ENCODE measurements at places on chromosomes 4 and X.

DNA sequence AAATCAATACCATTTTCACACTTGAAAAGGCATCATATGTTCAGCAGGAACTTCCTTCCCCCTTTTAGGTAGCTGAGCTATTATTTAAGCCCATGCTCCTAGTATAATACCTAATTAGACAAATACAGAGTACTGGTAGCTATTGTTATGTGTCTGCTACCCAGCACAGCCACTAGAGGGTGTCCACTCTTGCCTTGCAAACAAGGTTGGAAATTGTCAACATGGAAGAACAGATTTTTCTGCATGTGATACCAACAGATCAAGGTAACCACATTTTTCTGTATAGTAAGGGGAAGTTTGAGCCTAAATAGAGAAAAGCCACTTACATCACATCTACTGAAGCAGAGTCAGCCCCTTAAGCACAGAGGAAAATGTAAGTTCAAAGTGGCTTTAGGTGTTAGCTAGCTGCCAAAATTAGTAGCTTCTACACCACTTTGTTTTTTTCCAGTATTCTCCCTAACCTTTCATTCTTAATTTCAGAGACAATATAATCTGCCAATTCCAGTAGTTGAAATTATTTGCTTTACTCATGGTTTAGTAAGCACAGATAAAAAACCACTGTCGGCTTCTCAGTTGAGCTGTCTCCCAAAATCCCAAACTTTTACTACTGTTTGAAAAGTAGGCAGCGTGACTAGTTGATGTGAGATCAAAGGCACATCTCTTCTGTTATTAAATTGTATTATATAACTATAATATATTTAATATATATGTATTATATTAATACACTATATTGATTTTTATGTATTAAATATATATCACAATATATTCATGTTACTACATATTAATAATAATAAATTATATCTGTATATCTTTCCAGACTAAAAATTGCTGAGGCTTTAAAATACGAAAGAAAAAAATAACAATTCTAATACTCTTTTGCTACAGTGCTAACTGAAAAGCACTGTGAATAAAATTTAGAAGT is 38.2 kb downstream of the EDNRA start:
- no peak for DNase-seq

DNA sequence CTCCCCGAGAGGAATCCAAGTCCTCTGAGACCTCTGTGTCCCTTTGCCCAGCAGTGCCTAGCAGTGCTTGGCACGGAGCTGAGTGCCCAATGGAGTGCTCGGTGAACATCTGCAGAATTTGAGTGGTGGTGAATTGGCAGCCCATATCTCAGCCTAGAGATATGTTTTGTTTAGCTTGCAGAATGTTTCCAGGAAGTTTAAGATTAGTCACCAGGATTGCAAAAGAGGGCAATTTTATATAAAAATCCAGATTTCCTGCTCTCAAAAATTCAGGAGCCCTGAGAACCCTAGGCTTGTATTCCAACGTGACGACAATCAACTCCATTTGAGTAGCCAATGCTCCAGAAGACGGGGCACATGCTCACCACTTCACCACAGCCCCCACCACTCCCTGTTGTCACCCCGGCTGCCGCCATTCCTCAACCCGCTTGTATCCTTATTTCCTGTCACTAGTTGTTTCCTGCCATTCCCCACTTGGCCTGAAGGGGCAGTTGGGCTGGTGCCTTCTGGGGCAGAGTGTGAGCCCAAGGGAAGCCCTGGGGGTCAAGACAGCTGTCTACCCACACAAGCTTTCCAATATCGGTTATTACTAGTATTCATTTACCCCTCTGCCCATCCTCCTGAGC is 116.9 kb downstream of the EFNB1 start:
- no peak for DNase-seq

- no peak for DNase-seq
Measured at GRCh38 chr4:38454284-38454683, 209.7 kb upstream of the KLF3 start.

GRCh38 chr4:176377780-176378179 is 58.0 kb downstream of the SPCS3 start:
- DNase-seq, result no peak

DNA sequence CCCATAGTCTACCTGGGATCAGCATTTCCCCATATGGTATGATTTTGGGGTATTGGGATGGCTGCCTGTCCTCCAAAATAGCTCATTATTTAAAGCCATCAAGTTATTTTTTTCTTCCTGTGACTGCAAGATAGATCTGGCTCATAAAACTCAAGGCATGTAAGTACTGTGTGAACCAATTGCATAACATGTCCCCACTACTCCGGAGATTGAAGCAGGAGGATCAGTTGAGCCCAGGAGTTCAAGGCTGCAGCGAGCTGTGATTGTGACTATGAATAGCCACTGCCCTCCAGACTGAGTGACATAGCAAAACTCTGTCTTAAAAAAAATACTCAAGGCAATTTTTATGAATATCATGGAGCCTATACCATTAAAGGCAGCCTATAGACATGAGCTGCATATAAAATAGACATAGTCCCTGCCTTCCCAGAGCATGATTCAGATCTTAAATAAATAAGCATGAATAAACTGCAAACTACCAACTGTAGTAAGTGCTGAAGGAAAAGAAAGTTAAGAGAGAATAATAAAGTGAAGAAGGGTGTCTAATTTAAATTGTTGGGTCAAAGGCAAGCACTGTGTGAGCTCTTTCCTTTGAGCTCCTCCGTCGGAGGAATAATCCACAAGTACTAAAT is 16.9 kb upstream of the MMAA start:
- no peak for DNase-seq

DNA sequence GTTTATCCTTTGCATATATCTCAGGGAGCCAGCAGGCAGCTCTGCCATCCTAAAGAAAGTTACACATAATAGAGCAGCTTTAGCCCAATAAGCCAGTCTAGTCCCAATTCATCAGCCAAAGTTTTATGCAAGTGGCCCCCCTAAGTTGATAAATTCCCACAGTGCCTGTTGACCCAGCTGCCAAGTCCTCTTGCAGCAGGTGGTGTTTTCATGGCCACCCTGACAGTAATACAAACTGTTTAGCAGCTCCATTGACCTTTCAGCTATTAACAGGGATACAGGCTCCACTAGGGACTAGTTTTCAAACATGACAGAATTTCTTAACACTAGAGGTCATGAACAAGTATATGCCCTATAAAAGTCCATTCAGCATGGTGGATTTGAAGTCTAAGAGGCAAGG is 77.5 kb downstream of the HHIP start:
- DNase-seq, result no peak

GRCh38 chr4:142473960-142474338 is 372.2 kb downstream of the INPP4B start:
- no peak for DNase-seq

DNA sequence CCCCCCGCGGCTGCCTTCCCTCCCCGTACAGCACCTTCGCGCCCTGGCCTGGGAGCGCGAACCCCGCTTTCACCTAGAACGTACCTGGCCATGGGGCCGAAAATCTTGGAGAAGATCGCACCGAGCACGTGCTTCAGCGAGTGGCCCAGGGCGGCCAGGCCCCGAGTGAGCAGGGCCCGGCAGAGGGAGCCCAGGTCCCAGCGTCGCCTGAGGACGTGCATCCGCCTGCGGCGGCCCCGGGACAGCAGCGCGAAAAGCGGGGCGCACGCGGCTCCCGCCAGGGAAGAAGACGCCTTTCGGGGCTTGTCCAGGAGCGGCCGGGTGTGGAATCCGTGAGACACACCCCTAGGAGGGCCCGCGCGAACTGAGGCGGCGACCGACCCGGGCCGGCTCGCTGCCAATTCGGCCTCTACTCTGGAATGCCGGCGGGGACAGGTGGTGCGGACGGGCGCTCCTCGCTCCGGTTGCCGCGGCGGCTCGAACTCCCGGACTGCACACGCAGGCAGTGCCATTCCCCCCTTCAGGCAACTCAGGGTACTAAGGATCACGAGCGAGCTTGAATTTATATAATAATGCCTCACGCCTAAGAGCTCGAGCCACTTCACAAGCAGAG is at the start of gene HS6ST2:
TSS of gene HS6ST2 (minus strand) at position 539 of the 613 bp plus-strand sequence.
- DNase-seq, result no peak

DNA sequence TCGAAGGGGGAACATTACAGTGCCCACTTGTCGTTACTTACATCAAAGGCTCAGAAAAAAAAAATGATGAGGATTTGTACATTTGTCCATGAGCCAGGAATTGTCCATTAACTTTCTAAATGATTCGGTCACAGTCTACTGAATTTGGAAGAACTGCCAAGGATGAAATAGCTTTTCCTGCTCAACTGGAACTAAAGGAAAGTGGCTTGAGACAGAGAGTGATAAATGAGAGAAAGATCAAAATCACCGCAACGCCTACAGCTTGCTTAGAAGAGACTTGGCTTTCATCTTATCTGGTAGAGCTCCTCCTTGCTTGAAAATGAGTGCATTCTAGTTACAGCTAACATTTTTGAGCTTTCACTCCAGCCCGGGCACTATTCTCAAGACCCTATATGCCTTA is 55.5 kb upstream of the ADGRG2 start:
- DNase-seq, result no peak

GRCh38 chrX:22366166-22366702 is 93.5 kb downstream of the CBLL2 start:
- DNase-seq, result no peak

- DNase-seq, result no peak
Measured at GRCh38 chr4:153790500-153790865, 1.6 kb upstream of the SFRP2 start.

DNA sequence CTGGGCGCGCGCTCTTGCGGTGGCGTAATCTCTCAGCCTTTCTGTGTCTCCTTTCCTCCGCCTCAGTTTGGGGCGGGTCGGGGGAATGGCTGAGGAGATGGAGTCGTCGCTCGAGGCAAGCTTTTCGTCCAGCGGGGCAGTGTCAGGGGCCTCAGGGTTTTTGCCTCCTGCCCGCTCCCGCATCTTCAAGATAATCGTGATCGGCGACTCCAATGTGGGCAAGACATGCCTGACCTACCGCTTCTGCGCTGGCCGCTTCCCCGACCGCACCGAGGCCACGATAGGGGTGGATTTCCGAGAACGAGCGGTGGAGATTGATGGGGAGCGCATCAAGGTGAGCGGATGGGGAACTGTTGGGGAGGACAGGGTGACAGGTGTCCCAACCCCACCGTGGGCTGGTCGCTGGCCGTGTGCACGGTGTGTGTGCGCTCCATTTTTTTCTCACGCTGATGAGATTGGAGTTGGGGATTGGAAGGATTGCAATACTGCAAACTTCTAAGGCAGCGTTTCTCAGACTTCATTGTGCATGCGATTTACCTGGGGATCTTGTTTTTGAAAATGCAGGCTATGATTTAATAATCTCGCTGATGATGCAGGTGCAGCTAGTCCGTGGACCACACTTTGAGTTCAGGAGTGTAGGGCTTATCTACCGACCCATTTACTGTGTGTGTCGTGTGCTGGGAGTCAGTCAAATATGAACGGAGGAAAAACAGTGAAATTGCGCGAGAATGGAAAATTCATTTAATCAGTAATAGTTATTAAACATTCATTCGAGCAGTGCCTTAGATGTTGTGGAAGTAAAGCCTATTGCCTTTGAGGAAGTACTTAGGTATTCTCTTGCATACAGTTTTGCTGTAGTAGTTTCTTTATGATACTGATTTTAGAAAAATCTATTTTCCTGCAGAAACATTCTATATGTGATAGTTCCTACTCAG is at the start of gene RAB33B:
TSS of gene RAB33B (plus strand) at position 11 of the 935 bp plus-strand sequence. CDS start at position 86, 75 bp downstream.
- no peak for DNase-seq

All from stimulated activated CD4-positive, alpha-beta T cell treated with anti-CD3 and anti-CD28 coated beads, Interleukin-1b, Interleukin-23, amount 100 ng/mL, for 24 hours (primary cell).